ENCODE measurements at places on chromosomes 4 and X.

- H3K36me3 ChIP-seq: no peaks in the 10 kb centered on the region
- no peak overlapping the region for H3K27ac ChIP-seq
- no peaks in the 10 kb centered on the region for H3K27me3 ChIP-seq
These were observed 50.8 kb upstream of the NAF1 start for GRCh38 chr4:163217505-163217904.

GRCh38 chr4:98467627-98468072 lies 190.8 kb downstream of the TSPAN5 start:
- no peaks in the 10 kb centered on the region for H3K36me3 ChIP-seq
- H3K27ac ChIP-seq: no peak overlapping the region
- H3K4me1 ChIP-seq: peaks cover 8% of the 10 kb centered on the region
- H3K4me3 ChIP-seq: peak overlapping the region; percentile 56
- peak; percentile 70 for DNase-seq

DNA sequence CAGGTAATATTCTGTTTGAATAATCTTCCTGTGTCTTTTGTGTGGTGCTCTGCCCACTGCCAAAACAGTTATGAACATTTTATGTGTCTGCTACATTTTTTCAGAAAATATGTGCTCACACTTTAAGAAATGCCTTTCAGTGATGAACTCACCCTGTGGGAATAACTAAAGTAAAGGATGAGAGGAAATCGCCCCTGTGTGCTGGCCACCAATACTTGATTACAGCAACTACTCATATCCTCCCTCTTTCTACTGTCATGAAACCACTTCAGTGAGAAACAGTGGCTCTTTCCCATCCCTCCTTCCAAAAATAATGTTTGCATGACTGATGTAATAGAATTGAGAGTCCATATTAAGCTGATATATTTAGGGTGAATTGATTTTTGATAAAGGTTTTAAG lies 900.9 kb downstream of the RAB28 start:
- H3K27me3 ChIP-seq: no peaks in the 10 kb centered on the region
- DNase-seq: no peak
- peaks cover 2% of the 10 kb centered on the region for H3K4me1 ChIP-seq
- no peak overlapping the region for H3K27ac ChIP-seq

- H3K4me3 ChIP-seq: no peak overlapping the region
- H3K36me3 ChIP-seq: no peaks in the 10 kb centered on the region
- DNase-seq: no peak
- no peak overlapping the region for H3K27ac ChIP-seq
These were observed 119.5 kb upstream of the CHRDL1 start for GRCh38 chrX:110915111-110915510.

DNA sequence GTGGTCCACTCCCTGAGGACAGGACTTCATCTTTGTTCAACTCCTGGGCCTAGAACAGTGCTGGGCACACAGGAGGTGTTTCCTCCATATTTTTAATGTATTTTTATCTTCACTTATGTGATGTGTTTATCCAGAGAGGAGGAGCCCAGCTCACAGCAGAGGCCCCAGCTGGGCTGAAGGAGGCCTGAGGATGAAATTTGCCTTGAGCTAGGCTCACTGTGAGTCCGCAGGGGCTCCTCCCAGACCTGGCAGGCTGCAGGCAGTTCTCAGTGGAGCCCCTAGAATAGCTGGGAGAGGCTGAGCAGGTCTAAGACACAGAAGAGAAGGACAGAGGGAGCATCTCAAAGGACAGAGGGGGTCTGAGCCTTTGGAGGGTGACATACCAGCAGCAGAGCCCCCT lies 26.8 kb downstream of the C4orf50 start:
- H3K27me3 ChIP-seq: no peaks in the 10 kb centered on the region
- no peaks in the 10 kb centered on the region for H3K4me1 ChIP-seq
- DNase-seq: no peak
- H3K27ac ChIP-seq: no peak overlapping the region
- H3K36me3 ChIP-seq: no peaks in the 10 kb centered on the region
- no peak overlapping the region for H3K4me3 ChIP-seq

DNA sequence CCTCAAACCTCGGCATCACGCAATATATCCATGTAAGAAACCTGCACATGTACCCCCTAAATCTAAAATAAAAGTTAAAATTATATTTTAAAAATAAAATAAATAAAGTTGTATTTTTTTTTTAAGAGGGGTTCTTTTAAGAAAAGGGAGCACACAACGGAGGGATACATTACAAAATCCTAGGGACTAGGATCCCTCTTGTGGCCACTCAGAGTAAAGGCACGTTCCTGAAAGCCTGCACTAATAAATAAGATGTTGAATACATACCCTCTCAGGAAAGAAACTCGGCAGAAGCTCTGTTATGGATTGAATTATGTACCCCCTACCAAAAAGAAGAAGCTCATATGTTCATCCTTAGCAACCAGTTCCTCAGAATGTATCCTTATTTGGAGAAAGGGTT lies 50.9 kb upstream of the PRDX4 start:
- DNase-seq: no peak
- H3K27ac ChIP-seq: no peak overlapping the region
- no peaks in the 10 kb centered on the region for H3K4me1 ChIP-seq
- H3K36me3 ChIP-seq: no peaks in the 10 kb centered on the region
- H3K4me3 ChIP-seq: no peak overlapping the region

DNA sequence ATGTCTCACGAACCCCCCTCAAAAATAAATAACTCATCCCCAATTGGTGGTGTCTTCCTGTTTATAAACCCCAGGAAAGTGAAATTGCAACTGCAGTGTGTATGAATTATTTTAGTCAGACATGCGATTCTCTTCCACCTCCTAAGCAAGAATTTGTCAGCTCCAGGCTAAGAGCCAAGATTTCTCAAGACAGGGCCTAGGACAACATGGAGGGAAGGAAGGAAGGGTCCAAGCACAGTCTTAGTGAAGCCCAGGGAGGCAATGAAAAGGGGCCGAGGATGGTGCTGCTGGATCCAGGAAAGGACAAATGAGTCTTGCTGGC lies 20.0 kb downstream of the SH3KBP1 start:
- H3K27ac ChIP-seq: no peak overlapping the region
- H3K27me3 ChIP-seq: no peaks in the 10 kb centered on the region

DNA sequence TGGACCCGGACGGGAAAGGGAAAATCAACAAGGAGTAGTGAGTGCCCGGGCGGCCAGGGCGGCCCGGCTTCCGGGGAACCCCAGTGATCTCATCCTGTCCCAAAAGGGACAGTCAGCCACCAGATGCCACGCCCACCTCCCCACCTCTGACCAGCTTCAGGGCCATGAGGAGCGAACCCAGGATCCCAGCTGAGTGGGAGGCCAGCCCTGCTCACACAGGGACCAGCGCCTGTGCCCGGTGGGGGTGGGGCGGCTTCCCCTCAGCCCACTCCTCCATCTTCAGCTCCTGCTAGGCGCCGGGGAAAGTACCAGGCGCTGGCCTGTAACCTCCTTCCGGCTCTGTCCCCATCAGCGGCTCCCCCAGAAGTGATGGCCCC lies 6.2 kb downstream of the MYL5 start:
- no peak overlapping the region for H3K27ac ChIP-seq
- H3K36me3 ChIP-seq: no peaks in the 10 kb centered on the region
- DNase-seq: no peak
